Right atrium auricular region (tissue), 2 donors: ENCODE measurements at places on chromosomes 16 and 17. TPM values are rescaled to one million over a fixed set of nuclear protein-coding genes. Genes with fewer than 3 reads are reported as not detected.

Gene IRX5
- total RNA-seq = 4.1 TPM

Gene CCL4
- 1.7 TPM for total RNA-seq

- H3K27me3 ChIP-seq = no peaks in the 10 kb centered on the region
- no peaks in the 10 kb centered on the region for H3K36me3 ChIP-seq
- H3K4me1 ChIP-seq = no peaks in the 10 kb centered on the region
Observed at GRCh38 chr16:24848065-24848464, 2.3 kb downstream of the SLC5A11 start.

Gene LRRC36
- 0.43 TPM for total RNA-seq

DNA sequence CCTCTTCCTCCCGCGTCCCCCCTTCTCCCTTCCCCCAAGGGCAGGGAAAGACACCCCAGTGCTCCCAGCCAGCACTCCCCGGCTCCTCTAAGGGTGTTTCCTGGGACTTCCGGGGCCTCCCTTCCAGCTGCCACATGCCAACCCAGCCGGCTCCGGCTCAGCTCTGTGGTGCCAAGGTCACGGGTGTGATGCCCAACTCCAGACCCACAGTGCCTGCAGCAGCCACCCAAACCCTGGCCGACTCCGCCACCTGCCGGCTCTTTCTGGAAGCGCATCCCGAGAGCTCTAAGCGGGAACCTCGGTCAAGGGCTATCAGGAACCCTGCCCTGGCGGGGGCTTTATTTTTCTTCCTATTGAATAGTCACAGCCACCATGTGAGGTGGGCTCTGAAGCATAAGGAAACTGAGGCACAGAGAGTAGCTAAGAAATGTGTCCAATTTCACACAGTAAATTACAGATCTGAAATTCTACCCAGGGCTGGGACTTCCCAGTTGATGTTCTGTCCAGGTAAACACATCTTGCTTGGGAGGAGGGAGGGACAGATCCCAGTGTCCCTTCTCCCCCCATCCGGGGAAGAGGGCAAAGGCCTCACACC lies 3.3 kb upstream of the PPP1R1B start:
- no peak overlapping the region for H3K4me3 ChIP-seq
- no peaks in the 10 kb centered on the region for H3K27me3 ChIP-seq
- no peak overlapping the region for H3K27ac ChIP-seq
- peaks cover 31% of the 10 kb centered on the region for H3K4me1 ChIP-seq
- H3K36me3 ChIP-seq = no peaks in the 10 kb centered on the region
